ENCODE measurements at places on chromosomes 3 and 15. TPM values are rescaled to one million over a fixed set of nuclear protein-coding genes. Genes with fewer than 3 reads are reported as not detected.

TNNC1 gene
- total RNA-seq: 9,051 TPM

ROPN1 gene
- not detected for total RNA-seq

RTP1 gene
- total RNA-seq: not detected

GRCh38 chr3:11240496-11240895 lies 31.7 kb upstream of the ATG7 start:
- DNase-seq: no peak

DNA sequence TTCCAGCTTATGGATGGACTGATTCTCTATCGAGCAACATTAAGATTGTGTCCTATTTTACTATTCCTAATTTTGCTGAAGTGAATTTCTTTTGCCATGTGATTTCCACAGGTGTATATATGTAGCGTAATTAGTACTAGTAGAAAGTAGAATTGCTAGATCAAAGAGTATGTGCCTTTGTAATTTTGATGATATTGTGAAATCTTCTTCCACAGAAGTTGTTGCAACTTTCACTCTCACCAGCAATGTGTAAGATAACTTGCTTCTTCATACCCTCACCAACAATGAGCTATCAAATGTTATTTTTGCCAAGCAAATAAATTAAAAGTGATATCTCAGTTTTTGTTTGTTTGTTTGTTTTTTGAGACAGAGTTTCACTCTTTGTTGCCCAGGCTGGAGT lies 5.4 kb downstream of the PGBD4 start:
- no peak for DNase-seq
